ENCODE measurements at places on chromosomes 6 and 20. TPM values are rescaled to one million over a fixed set of nuclear protein-coding genes. Genes with fewer than 3 reads are reported as not detected.

- DNase-seq = no peak
These were observed 25.4 kb upstream of the CST3 start for GRCh38 chr20:23663180-23663579.

ADAM33 gene
- not detected for total RNA-seq

- no peak for DNase-seq
These were observed 14.1 kb upstream of the STX16 start for GRCh38 chr20:58636983-58637421.

DNA sequence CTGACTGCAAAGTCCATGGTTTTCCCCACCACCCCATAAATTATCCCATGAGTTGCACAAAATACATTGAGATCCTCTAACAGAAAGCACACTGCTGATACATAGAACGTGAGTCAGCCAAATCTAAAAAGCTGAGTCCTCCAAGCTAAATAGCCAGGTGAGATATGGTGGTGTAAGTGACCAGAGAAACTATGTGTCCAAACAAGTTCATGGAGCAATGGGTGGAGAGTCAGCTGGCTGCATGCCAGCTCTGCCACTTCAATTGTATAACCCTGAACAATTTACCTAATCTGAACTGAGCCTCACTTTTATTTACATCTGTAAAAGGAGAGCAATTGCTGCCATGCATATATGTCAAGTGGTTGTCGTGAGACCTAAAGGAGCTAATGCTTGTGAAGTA, 9.7 kb downstream of the SNAP25 start:
- no peak for DNase-seq

IP6K3 gene
- total RNA-seq = 6.8 TPM

- no peak for DNase-seq
These were observed 135.7 kb downstream of the EYA2 start for GRCh38 chr20:47030271-47030810.

- no peak for DNase-seq
These were observed 689 bp upstream of the KCNB1 start for GRCh38 chr20:49483018-49483695.
